ENCODE measurements at places on chromosomes 16 and 17.
A peak's percentile ranks its signal among the peaks of the same experiment; 100 is the strongest.

GRCh38 chr17:55436224-55437158, 14.9 kb upstream of the MMD start:
- DNase-seq: no peak

DNA sequence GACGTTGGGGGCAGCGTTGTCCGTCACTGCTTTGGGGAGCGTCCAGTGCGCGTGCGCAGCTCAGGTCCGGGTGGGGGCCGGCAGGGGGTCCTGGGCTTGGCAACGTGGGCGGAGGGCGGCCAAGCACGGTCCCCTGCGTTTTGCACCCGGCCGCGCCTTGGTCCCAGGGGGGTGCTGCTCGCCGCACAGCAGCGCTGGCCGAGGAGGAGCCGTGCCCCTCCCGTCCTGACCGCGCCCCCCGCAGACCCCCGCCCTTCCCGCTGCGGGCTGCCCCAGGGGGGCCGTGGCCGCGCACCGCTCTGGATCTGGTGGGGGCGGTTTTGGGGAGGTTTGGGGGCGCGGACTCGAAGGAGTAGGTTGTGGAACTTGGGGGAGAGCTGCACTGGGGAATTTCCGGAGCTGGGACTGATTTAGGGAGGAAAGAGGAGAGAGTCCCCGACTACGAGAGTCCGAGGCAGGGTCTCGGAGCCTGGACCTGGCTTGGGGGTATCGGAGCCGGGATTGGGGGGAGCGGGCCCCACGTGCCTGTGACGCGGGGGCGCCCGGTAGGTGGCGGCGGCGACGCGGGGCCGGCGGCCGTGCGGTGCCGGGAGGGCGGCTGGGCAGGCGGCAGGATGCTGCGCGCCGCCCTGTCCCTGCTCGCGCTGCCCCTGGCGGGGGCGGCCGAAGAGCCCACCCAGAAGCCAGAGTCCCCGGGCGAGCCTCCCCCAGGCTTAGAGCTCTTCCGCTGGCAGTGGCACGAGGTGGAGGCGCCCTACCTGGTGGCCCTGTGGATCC, at the start of gene SLC9A5:
SLC9A5 (plus strand) TSS at position 579 of the 777 bp plus-strand sequence; CDS start at position 615, 36 bp downstream.
- peak; percentile 29 for DNase-seq

DNA sequence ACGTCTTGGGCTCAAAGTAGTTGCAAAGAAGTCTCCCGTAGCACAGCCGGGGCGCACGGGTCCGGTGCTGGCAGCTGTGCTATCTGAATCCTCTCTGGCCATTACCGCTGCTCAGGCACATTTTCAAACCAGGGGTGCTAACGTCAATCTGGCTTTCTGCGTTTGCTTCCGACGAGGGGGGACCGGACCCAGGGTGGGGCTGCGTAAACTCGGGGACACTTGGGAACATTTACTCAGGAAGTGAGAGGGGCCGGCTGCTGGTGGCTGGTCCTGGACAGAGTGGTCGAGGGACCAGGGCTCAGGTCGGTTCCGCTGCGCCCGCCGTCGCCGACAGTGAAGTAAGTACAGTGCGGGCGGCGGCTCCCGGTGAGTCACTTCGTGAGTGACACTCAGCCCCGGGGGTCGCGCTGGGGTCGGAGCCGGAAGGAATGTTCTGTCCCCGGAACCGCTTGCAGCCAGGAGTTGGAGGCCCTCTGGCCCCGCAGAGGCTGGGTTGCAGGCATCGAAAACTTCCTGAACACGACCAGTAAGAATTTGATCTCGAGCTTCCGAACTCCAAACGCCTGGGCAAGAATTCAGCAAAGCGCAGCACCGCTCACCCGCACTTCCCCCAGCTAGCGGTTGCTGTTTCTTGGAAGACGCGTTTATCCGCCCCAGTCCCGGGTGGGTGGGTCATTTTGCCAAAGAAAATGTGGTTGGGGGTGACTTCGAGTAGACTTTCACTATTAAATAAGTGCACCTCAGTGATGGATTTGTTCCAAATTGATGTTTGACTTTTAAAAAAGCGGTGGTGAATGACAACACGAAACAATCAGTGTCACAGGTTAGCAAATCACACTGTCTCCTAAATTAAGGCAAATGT, 1.4 kb upstream of the HS3ST3B1 start:
- DNase-seq: no peak

DNA sequence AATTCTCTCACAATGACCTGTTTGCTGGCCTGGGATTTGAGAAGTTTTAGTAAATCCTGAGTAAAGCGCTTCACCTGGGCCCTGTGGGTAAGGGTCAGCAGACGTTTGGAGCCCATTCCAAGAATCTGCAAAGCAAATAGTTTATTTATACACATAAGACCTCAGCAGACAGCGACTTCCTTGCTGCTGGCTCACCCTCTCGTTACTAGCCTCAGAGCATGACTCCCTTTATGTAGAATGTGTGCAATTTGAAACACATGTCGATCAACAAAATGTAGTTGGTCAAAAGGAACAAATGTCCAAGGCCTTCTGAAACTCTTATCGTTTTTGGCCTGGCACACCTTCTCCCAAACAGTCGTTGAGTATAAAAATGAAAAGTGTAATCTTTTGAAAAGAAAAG, 31.3 kb downstream of the MARF1 start:
- DNase-seq: no peak

- DNase-seq: no peak
These were observed at the start of gene TMIGD1 for GRCh38 chr17:30333503-30334360. TSS of gene TMIGD1 (minus strand) at chr17:30334057. CDS start at chr17:30332133, 1,924 bp downstream.

- no peak for DNase-seq
These were observed 50.2 kb downstream of the SDK2 start for GRCh38 chr17:73594025-73594424.

GRCh38 chr16:24919536-24919935, 73.8 kb downstream of the SLC5A11 start:
- no peak for DNase-seq

DNA sequence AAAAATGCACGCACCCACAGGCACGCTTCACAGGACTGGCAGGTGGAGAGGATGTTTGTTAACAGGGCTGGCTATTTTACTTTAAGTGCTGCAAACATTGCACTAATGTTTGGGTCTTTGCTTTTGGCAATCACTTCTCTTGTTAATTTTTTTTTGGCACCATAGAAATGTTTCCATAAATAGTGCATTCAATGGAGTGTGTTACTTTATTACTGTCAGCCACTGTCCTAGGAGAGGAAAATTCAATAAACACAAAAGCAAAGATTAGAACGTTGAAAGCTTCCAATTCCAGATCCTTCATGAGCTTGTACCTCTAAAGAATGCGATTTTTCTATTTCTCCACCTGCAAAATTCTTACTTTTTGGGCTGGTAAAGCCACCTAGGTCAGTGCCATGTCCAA, 743.5 kb downstream of the WWOX start:
- DNase-seq: no peak

- DNase-seq: no peak
These were observed 3.0 kb downstream of the KCNJ12 start for GRCh38 chr17:21379080-21379711.

DNA sequence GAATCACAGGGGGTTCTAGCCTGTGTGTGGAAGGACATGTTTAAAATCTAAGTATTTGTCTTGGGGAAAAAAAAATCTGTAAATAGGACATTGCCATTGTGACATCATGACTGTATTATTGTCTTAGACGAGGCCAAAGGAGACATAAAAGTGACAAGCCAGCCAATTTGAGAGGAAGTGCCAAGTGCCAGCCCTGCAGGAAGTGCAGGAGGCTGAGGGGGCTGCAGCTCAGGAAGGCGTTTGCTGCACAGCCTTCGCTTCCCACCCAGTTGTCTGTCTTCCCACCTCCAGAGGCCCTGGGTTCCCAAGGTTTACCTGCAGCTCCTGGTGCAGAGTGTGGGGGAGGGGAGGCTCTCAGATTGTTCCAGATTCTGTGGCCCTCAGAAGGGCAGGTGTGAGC, 1.3 kb downstream of the ADCY7 start:
- DNase-seq: no peak

- no peak for DNase-seq
These were observed 6.7 kb upstream of the TLCD3A start for GRCh38 chr17:725746-726145.

DNA sequence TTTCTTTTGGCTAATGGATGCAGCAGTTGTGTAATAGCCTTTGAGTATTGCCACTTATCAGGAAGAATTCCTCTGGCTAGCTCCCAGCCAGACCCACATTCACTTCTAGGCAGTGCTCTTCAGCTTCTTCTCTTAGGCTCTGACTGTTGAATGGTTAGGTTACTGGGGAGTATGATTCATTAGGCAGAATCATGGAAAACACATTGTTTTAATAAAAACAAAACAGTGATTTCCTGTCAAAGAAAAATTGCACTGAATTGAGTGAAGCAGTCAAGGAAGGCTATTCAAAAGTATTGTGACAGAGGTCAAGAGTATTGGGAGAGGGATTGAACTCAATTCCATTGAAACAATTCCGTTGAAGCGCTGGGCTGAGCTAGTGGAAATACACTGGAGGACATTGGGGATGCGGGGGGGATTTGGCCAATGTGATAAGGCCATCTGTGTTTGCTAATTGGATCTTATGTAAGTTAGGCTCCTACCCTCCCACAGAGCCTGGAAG, 68.0 kb downstream of the CNTNAP4 start:
- no peak for DNase-seq

Data from activated T-cell treated with anti-CD3 and anti-CD28 coated beads for 48 hours (primary cell).